ENCODE measurements at places on chromosomes 5 and 9.

DNA sequence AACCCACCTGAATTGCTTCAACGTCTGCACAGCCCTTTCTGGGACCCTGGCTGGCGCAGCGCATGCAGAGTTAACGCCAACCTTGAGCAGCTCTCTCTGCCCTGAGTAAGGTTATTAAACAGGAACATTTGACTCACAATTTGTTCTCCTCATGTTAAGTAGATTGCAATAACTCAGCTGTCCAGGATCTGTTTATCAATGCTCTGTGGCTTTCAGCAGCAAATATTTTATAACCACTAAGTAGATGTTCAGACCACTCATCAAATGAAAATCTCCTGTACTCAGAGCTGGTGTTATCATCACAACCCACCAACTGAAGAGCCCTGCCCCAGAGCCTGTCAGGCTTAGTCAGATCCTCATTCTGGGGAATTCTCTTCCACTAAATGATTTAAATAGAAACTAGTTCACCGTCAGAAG is 403.0 kb downstream of the ZNF608 start:
- DNase-seq, result no peak

- DNase-seq, result no peak
Measured at GRCh38 chr9:134325096-134325812, 1.0 kb upstream of the RXRA start.

GRCh38 chr9:98081477-98082219 is 25.1 kb downstream of the NANS start:
- no peak for DNase-seq

DNA sequence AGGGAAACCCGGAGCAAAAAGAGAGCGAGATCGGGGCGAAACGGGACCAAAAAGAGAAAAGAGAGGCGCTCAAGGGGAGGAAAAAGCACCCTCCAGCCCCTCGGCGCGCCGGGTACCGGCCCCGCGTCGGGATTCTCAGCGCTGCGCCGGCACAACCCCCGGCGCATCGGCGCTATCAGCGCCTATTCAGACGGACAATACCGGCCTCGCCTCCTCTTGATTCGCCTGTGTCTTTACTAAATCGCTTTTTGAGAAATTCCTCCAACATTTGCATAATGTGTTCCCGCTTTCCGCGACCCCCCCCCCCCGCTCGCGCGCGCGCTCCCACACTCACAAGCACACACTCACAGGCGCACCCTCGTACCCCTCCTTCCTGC is 578 bp downstream of the LHX6 start:
- DNase-seq, result no peak

GRCh38 chr9:87285183-87285850 is 212.3 kb upstream of the DAPK1 start:
- no peak for DNase-seq

GRCh38 chr9:37528652-37529471 is 43.1 kb downstream of the POLR1E start:
- no peak for DNase-seq

- DNase-seq, result no peak
Measured at GRCh38 chr5:626850-627249, 14.7 kb downstream of the CEP72 start.

- DNase-seq, result no peak
Measured at GRCh38 chr9:18793122-18793521, 239.9 kb downstream of the SAXO1 start.

DNA sequence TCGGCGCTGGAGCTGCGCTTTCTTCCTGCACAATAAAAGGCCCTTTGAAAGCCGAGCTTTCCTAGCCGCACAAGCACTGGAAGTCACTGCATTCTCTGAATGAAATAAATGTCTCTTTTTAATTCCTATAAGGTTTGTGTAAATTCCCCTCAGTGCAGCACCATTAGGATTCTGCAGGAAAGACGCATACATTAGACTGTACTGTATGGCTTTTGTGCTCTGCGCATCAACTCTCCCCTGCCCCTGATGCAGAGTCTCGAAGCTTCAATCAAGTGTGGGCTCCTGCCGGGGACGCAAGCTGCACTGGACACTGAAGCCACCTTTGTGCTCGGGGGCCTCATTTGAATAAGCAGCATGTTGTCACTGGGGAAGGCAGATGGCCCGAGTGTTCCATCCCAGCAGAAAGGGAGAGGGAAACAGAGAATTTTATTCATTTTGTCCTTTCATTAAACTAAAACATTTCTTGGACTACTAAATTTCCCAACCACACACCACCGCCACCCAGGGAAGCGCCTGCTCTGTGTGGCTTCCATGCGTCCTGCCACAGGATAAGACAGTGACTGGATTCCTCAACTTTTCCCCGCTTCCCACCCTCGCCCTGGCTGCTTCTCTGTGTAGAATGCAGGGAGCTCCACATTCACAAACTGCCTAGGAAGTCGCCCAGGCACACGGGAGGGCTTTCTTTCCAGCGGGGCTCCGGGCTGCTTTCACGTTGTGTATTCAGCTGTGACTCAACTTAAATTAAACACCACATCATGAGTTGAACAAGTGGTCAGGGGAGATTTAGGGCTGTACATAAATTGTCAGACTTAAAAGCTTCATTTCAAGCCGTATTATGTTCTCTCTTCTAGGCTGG is 635.4 kb downstream of the IRX1 start:
- DNase-seq, result no peak

DNA sequence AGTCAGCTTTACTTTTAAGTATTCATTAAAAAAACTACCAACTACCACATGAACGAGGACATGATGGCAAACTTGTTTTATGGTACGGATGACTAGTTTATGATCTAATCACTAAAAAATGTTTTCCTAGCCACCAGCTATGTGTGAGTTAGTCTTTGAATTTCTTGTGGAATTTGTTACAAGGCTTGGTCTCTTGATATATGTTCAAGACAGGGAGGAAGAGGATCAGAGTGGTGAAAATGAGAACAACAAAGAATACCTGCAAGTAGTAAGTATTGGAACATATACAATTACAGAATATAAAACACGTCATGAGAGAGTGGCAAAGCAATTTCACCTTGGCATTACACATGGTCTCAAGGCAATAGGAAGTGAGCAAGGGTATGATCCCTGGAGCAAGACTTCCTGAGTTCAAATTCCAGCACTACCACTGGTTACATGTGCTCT is 548.6 kb upstream of the TLE4 start:
- DNase-seq, result no peak

GRCh38 chr5:155087036-155087435 is 73.5 kb downstream of the KIF4B start:
- no peak for DNase-seq

DNA sequence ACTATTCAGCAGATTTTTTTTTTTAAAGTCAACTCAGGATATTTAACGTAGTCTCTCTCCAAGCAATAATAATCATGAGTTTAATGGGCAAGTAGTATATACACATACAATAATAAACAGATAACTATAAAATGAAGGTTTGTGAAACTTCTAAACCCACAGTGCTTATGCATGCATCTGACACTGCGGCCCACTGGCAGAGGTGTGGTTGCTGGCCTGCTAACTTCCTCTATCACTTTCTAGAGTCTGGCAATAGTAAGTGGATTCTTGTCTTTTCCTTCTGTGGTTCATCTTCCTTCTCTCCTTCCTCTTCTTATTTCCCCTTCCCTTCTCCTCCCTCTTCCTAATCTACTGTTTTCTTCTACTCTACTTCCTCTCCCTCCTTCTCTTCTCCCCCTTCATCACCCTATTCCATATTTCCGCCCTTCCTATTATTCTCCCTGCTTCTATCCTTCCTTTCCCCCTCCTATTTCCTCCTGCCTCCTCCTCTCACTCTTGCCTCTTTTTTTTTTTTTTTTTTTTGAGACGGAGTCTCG is 18.6 kb upstream of the AGXT2 start:
- no peak for DNase-seq

- no peak for DNase-seq
Measured at GRCh38 chr9:93552923-93553322, 23.5 kb upstream of the PHF2 start.

GRCh38 chr9:81224166-81225081 is 464.9 kb downstream of the TLE1 start:
- DNase-seq, result no peak

GRCh38 chr5:112787896-112788295 is 50.2 kb downstream of the APC start:
- no peak for DNase-seq
